Stimulated activated CD4-positive, alpha-beta T cell treated with anti-CD3 and anti-CD28 coated beads, Interleukin-1b, Interleukin-23, amount 100 ng/mL, for 1 hour (primary cell): ENCODE measurements at places on chromosomes 7 and 10.
A peak's percentile ranks its signal among the peaks of the same experiment; 100 is the strongest.

DNA sequence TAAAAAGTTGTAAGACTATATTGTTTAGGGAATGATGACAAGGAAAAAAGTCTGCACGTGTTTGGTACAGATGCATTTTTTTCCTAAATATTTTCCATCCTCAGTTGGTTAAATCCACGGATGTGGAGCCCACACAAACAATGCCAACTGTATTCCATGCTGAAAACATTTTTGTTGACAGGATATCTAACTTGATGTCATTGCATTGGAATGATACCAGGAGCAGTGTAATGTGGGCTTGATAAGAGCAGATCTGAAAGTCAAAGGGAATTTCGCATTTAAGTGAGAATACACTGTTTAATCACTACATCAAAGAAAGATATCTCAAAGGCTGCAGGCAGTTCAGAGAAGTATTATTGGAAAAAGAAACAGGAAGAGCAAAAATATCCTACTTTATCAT, 49.5 kb upstream of the TMEM140 start:
- DNase-seq = no peak

DNA sequence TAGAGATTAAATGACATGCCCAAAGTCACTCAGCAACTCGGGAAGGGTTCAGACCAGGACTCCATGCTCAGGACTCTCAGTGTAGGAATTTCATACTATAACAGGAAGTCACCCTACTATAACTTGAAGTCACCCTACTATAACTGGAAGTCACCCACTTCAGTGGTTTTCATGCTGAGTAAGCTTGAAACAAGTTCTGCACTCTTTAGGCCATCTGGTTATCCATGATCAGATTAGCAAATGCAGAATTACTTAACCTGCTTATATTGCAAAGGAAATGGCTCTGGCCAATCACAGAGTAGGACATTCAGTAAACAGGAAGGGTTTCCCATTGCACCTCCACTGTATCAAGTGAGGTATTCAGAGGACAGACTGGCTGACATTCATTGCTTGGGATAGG, 1240.4 kb downstream of the GATA3 start:
- no peak for DNase-seq

DNA sequence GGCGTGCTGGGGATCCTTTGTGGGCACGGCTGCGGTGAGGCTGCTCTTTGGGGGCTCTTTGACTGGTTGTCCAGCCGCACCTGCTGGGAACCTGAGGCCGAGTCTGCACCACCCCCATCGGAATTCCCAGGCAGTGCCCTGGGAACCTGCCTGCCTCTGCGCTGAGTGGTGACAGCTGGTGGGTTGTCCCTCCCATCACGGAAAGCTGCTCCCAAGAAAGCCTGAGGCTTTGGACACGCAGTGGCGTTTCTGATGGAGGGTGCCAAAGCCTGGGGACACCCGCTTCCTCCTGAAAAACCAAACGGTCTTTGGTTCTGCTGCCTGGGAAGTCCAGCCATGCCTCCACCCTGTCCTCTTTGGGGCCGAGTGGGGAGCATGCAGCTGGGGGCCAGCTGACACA, 21.4 kb upstream of the SHH start:
- DNase-seq = no peak

DNA sequence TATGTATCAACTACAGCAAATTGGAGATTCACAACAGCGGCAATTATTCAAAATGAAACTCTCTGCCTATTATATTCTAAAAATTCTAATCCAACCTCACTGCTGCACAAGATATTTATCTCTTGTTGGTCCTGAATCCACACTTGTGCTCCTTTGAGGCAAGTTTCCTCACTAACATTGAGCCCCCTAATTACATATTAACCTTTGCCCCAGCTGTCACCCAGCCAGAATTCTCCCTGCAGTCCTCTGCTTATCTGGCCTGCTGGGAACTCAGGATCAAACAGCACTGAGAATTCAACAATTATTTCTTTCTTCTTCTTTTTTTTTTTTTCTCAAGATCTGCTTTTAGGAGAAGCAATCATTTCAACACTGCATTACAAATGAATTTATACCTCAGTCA, 21.5 kb upstream of the PLAC9 start:
- DNase-seq = no peak

GRCh38 chr10:75772153-75772887, 340.9 kb downstream of the LRMDA start:
- DNase-seq = no peak

- no peak for DNase-seq
These were observed 6.8 kb upstream of the IFIT1B start for GRCh38 chr10:89371079-89371478.

- DNase-seq = no peak
These were observed 113.6 kb upstream of the MYO3A start for GRCh38 chr10:25820472-25820871.

GRCh38 chr10:101687071-101687658, 7.8 kb downstream of the FBXW4 start:
- no peak for DNase-seq

GRCh38 chr10:4440260-4440659, 385.7 kb upstream of the AKR1E2 start:
- no peak for DNase-seq

GRCh38 chr7:49023345-49024328, 99.3 kb downstream of the CDC14C start:
- DNase-seq = no peak

DNA sequence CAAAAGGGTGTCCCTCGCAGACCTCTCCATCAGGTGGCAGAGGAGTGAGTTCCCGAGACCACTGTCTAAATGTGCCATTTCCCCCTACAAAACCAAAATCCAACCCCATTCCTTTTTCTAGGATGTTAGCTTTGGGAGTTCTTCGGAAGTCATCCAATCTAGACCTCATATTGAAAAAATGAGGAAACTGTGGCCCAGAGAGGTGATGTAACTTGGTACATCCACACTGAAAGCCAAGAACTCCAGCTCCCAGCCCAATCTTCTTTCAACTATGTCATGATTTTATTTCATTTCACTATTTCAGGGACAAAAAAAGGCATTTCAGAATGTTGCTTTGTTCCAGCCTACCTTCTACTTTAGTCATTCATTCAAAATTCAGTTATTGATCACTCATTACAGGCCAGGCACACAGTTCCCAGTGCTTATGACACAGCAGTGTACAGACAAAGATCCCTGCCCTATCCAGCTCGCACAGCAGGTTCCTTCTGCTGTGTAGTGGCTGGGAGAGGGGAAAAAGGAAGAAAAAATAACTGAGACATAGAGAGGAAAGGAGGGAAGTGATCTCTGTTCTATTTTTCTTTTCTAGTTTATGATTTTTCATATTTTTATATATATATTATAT, 35.8 kb downstream of the SCRN1 start:
- DNase-seq = no peak

DNA sequence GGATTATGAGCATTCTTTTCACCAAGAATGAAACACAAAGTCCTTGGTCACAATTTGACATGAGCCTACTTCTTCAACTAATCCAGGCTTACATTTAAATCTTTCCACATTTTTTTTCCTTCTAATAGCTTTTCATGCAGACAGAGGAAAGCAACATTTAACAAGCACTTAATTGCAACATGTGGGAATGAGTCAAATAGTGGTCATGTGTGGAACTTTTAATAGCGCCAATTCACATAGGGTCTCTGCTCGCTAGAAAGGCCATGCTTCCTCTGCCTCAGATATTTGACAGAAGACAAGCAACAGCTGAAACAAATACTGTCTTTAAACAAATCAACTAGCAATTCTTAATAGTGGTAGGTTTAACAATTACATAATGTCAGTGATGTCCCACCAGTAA, 285.9 kb upstream of the ETV1 start:
- DNase-seq = no peak

DNA sequence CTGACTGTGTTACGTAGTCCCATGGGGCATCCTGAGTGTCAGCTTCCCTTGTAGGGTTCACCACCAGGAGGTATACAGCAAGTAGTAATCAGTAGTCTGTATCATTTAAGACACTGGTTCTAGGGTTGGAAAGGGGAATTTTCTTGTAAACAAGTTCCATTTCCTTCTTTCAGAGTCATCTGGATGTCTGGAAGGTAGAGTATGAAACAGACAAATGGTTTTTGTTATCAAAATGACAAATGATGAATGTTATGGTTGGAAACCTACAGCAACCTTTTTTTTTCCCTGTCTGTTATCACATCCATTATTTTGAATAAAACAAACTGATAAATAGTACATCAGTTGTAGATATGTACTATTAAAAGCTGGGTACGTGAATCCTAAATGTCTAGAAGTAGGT, 19.1 kb downstream of the SEMA3A start:
- no peak for DNase-seq

DNA sequence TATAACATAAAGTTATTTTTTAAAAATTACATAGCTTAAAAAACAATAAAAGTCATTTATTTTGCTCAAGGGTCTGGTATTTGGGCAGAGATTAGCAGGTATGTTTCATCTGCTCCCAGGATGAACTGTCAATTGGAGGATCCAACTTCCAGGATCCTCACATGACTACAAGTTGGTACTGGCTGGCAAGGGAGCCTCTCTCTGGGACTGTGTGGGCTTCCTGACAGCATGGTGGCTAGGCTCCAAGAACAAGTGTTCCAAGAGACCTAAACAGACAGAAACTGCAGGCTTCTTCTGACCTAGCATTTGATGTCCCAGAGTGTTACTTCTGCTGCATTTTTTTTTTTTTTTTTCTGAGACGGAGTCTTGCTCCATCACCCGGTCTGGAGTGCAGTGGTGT, 107.2 kb downstream of the AVL9 start:
- DNase-seq = no peak

DNA sequence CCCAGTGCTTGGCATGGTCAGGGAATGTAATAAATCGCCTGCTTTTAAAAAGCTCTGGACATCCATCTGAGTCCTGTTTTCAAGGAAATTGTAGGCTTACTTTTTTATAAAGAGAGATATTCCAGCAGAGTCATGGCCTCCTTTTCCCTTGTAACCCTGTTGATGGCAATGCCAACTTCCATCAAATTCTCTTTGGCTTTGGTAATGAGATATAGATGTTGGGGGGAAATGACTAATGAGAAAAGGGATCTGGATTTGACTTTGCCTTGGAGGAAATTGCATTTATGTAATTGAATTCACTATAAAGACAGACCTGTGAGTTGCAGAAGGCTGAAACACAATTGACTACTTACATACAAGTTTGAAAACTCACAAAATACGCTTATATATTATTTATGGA, 347.5 kb downstream of the GPR158 start:
- no peak for DNase-seq

GRCh38 chr7:158812684-158813083, 16.6 kb downstream of the ESYT2 start:
- peak; percentile 39 for DNase-seq

- no peak for DNase-seq
These were observed 34.6 kb downstream of the AGK start for GRCh38 chr7:141585592-141586510.

GRCh38 chr10:14466257-14466656, 135.5 kb upstream of the FRMD4A start:
- no peak for DNase-seq

DNA sequence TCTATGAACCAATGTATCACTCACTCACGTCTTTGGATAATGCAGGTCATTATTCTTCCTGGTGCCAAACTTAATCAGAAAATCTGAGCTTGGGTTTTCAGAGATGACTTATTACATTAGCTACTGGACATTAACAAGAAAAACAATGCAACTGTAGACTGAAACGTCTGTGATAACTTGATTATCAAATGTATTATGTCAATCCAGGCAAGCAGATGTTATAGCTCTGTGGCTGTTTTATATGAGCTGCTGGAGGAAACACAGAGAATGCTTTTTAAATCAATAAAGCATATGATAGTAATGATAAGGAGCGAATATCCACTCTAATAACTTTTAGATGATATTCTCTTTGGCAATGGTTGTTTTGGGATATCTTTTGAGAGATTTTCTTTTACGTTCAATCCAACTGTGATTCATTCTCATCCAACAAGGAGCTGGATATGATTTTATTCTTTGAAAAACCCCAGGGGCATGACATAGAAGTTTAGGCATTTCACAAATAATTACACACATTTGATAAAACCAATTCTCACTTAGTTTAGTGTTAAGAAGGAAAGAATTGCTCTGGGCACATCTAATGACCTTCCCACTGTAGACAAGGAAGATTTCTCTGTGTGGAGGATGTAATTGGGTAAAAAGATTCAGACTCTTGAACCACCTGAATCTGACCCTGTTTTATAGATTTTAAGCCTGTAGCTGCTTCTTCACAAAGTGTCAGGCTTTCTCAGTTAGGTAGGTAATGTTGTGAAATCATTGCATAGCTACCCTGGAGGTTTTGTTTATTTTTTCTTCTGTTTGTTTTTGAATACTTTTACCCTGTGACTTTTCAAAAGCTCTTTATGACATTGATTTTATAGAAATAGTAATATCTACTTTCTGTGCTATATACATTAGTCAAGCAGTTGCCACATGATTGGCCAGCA, 1124.7 kb downstream of the DNAJB9 start:
- no peak for DNase-seq

GRCh38 chr10:30813872-30814481, 184.4 kb upstream of the LYZL2 start:
- DNase-seq = no peak

DNA sequence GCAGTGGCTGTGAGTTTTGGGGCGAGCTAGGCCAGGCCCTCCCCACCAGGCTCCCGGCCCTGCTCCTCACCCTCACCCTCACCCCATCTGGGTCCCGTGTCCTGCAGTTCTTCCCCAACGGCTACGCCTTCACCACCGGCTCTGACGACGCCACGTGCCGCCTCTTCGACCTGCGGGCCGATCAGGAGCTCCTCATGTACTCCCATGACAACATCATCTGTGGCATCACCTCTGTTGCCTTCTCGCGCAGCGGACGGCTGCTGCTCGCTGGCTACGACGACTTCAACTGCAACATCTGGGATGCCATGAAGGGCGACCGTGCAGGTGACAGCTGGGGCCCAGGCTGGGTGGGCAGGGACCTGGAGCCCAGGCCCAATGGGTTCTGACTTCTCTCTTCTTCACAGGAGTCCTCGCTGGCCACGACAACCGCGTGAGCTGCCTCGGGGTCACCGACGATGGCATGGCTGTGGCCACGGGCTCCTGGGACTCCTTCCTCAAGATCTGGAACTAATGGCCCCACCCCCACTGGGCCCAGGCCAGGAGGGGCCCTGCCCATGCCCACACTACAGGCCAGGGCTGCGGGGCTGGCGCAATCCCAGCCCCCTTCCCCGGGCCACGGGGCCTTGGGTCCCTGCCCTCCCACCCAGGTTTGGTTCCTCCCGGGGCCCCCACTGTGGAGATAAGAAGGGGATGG, 4.9 kb downstream of the GNB2 start:
- DNase-seq = no peak

GRCh38 chr7:1026721-1027161, 17.6 kb upstream of the GPR146 start:
- no peak for DNase-seq

- DNase-seq = no peak
These were observed 139.7 kb downstream of the ATE1 start for GRCh38 chr10:121788115-121788514.

DNA sequence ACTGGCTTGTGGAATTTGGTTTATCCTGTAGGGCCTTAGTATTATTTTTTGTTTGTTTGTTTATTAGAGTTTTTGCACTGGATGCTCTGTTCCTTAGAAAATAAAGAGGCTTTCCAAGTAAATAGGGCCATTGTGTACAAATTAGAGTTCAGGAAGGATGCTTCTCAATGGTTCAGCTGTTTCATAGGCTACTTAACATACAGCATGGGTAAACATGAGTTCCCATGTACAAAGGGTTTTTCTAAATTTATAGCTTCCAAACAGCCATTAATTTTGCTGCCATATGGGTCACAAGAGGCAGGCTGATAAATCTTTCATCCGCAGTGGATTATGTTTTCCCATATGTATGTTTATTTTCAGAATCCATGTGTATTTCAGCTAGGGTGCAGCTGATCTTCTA, 121.6 kb upstream of the WDR11 start:
- no peak for DNase-seq

- no peak for DNase-seq
These were observed 135.2 kb downstream of the DIP2C start for GRCh38 chr10:554182-554848.

- no peak for DNase-seq
These were observed 25.9 kb downstream of the DNAJB12 start for GRCh38 chr10:72328829-72329204.
